Stomach (tissue), 19 donors: ENCODE measurements at places on chromosomes 5 and 9. TPM values are rescaled to one million over a fixed set of nuclear protein-coding genes. Genes with fewer than 3 reads are reported as not detected.

Gene C9orf153
- total RNA-seq: not detected

Gene CDHR2
- total RNA-seq: 18.0 TPM

Gene CIZ1
- 43.4 TPM for total RNA-seq

- no peak overlapping the region for H3K4me3 ChIP-seq
- DNase-seq: no peak
- no peaks in the 10 kb centered on the region for H3K36me3 ChIP-seq
Observed at GRCh38 chr5:174348311-174348981, 302.9 kb downstream of the NSG2 start.

- H3K36me3 ChIP-seq: no peaks in the 10 kb centered on the region
- no peaks in the 10 kb centered on the region for H3K27me3 ChIP-seq
- no peak overlapping the region for H3K27ac ChIP-seq
- H3K4me3 ChIP-seq: no peak overlapping the region
- H3K4me1 ChIP-seq: no peaks in the 10 kb centered on the region
- no peak for DNase-seq
Observed at GRCh38 chr9:25814023-25814422, 135.8 kb upstream of the TUSC1 start.

DNA sequence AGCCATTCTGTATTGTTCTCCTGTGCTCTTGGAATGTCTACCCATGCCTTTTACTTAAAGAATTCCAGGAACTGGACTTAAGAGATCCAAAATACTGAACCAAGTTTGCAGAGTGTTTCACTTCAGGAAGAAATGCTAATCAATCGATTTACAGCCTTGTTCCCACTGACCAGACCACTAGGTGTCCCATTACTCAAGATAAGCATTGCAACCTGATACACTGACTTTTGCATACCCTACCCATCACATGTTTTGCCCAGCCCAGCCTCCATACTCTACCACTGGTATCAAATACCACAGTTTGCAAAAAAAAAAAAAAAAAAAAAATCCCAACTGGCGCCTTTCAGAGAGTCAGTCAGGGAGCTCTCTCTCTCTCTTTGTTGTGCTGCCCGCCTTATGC lies 550.8 kb downstream of the CDH9 start:
- H3K27ac ChIP-seq: no peak overlapping the region
- no peaks in the 10 kb centered on the region for H3K4me1 ChIP-seq
- DNase-seq: no peak
